Kidney epithelial cell (primary cell): ENCODE measurements at places on chromosomes 2 and 18. TPM values are rescaled to one million over a fixed set of nuclear protein-coding genes. Genes with fewer than 3 reads are reported as not detected.

The SERPINB3 gene
- total RNA-seq, result not detected in 2 replicates

The REG1B gene
- total RNA-seq, result not detected in 2 replicates

The DCDC2C gene
- not detected in 2 replicates for total RNA-seq

The TEKT4 gene
- total RNA-seq, result not detected in 2 replicates

DNA sequence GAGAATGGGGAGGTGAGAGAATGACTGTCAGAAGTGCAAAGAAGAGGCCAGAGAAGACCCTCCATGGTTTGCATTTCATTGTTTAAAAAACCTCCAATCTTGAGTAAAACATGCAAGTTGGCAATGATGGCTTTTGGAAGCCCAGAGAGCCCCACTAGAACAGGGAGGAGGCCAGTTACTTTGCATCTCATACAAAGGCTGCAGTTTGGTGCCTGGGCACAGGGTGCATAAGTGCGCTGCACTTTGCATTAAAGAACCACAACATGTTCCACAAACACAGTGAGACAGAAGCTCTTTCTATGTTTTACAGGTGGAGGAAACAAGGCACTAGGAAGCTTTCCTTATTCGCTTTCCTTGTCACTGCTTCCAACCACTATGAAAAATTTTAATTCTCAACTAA, 25.4 kb downstream of the PSTPIP2 start:
- no peak for DNase-seq

- DNase-seq, result no peak
Measured at GRCh38 chr2:96325041-96325883, at the start of gene ITPRIPL1. ITPRIPL1 (plus strand) TSS chr2:96325317; CDS start chr2:96325840, 523 bp downstream.

DNA sequence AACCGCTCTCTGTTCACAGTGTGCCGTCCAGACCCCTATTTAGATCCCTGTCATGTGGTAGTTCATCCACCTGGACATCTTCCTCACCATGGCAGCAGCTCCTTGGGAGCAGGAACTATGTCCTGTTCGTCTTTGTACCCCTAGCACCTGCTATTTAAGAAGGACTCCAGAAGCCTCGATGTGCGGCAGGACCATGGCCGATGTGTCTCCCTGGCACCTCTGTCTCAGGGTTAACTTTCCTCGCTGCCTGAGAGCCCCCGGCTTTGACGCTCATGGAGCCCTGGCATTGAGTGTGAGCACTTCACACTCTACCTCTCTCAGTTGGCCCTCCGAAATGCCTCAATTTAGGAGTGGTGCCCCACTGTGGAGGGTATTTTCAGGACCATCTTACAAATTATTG, 152.0 kb downstream of the FAM210A start:
- DNase-seq, result no peak

DNA sequence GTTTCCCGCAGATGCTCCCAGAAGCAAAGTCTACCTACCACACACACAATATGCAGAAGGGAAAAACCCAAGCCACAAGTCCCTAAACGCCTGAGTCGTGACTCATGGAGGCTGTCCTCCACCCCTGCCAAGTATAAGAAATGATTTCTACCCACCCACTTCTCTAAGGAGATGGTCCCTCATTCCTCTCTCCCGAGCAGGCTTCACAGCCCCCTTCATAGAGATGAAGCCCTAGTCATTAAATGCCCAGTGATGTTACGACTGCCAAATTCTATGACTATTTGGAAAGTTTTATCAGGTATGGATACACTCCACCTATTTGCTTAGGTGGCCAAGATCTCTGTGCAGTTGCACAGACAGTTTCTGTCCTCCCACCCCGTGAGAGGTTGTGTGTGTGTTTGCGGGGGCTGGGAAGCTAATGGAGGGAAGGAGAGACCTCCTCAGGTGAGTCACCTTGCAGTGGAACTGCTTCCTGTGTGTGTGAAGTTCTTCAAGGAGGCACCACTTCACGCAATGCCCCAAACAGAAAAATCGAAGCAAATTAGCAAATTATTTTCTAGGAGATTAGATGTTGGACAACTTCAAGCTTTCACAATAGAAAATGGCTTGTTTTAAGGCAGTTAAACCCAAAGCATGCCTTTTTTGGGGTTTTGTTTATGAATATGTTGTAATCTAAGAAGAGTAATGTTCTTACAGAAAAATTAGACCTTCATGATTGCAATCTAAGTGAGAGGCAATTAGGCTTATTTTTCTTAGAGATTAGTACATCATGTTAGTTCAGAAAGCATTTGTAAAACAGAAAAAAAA, 175.2 kb downstream of the TGIF1 start:
- peak; percentile 96 for DNase-seq

- DNase-seq, result peak; percentile 92
Measured at GRCh38 chr18:56890632-56891031, 239.5 kb downstream of the WDR7 start.

- DNase-seq, result no peak
Measured at GRCh38 chr2:30702694-30703093, 104.6 kb downstream of the CAPN13 start.
